Hematopoietic multipotent progenitor cell treated with erythropoietin and hydrocortisone succinate and interleukin-3 and kit ligand, for 17 days (in vitro differentiated cells): ENCODE measurements at places on chromosomes 6 and 20.

DNA sequence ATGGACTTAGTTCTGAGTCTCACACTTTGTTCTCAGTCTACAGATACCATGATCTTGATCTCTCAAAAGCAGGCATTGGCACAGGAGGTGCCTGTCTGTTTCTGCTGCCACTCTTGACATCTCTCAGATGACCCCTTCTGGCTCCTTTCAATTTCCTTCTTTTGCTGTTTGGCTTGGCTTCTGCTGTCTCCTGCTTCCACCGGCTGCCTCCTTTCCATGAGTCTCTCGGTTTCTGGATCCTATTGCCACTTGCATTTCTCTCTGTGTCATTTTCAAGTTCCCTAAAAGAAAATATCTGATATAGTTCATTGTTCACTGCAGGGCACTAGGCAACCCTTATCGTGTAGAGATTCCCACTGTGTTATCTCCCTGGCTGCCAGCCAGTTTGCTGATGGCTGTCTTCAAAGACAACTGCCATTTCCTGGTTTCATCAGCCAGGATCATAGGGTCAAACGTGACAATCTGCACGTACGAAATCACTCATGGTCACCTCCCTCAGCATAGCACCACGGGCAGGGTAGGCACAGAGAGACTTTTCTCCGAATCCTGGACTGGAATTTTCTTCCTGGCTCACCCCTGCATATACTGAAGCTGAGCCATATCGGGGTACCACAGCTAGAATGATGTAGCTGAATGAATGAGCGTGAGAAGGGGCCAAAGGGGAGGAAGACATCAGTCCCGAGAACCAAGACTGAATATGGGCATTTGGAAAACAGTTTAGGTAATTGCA is 144.6 kb upstream of the TMEM170B start:
- no peak for DNase-seq

DNA sequence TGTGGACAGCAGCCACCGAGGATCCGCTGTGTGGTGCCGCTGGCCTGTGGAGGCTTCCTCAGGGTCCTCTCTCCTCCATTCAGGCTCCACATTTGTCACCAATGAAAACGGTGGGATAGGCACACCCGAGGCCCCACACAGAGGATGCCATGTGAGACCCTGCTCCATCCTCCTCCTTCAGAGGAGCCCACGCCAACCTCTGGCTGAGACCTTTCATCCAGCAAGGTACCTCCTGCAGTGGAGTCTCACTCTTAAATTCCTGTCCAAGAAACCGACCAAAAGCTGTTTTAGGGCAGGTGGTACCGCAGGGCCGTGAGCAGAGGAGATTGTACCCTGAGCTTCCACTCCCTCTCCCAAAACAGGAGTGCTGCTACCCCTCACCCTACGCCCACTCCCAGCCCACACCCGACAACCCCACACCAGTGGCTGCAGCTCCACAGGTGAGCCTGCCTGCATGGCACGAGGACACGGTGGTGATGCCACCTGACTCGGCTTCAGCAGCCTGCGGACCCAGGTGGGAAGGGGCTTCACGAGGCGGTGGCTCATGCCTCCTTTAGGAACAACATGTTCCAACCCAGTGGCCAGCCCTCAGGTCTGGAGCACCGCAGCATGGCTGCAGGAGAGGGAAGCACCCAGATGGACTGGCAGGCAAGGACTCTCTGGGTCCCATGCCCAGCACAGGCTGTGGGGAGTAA is 237.6 kb upstream of the AFDN start:
- no peak for DNase-seq

DNA sequence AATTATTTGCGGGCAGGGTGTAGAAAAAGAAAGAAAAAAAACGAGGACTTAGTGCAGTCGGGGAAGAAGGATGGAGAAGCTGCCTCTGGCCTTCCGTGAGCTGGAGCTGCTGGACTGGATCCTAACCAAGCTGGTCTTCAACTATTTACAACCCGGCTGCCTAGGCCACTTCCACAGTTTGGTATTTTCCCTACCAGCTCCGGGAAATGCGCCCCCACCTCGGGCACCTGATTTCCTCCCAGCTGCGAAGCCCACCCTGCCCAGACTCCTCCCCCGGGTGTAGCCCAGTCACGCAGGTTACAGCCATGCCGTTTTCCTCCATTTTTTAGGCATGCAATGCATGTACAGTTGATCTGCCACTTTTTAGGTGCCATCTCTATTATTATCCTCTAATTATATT is 21.2 kb downstream of the THEMIS start:
- DNase-seq: no peak

- no peak for DNase-seq
Observed at GRCh38 chr6:106369739-106370138, 9.2 kb downstream of the CRYBG1 start.

DNA sequence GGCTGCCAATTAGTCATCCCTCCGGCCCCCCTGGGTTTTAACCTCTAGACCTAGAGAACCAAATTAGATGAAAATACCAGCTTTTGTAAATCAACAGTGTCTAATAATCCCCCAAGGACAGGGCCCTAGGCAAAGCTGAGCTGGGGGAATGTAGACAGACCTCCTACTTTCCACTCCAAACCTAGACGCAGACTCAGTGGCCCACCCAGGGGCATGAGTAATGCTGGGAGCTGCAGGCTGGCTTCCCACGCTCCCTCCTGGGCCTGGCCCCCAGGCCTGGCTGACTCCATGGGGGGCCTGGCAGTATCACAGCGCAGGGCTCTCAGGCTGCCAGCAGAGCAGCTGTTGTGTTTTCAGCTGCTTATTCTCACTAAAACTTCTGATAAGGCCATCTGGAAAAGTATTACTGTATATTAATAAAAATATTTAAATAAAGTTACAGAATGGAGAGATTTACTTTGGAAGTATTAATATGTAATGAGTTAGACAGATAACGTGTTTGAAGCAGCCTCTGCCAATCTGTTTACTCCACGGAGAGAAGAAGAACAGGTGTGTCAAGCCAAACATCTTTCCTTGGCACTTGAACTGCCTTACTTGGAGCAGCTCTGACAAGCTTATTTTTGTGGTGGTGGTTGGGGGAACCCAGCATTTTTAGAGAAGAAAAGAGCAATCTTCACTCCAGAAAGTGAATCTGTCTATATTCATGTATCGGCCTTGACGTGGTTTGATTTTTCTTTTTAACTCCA is 144.0 kb upstream of the AGPAT4 start:
- no peak for DNase-seq

DNA sequence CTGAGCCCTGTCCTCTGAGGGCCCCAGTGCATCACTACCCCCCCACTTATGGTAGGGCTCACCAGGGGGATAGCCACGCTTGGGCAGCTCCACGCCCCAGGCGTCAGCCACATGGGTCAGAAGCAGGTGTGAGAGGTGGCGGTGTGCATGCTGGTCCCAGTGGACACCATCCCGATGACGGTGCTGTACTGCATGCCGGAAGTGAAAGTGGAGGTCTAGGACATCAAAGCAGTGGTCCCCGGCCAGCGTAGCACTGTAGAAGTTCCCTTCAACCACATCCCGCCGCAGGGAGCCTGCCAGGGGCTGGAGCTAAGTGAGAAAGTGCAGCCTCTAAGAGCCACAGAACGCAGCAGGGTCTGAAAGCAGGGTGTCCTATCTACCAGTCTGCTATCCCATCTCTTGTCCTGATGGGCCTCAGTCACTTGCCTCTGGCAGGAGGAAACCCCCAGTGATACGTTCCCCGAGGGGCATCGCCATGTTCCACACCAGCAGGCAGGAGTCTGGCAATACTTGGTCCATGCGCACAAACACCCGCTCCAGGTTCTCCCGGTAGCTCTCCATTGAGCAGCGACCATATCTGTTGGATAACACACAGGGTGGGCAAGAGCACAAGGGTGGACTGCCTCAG is 2.2 kb downstream of the PCED1A start:
- no peak for DNase-seq

- DNase-seq: no peak
Observed at GRCh38 chr20:52859156-52859876, 112.8 kb upstream of the TSHZ2 start.

- DNase-seq: peak; percentile 96
Observed at GRCh38 chr6:26157251-26158075, 70.2 kb downstream of the HFE start.

GRCh38 chr6:134035823-134036296 is 16.6 kb downstream of the SLC2A12 start:
- no peak for DNase-seq

DNA sequence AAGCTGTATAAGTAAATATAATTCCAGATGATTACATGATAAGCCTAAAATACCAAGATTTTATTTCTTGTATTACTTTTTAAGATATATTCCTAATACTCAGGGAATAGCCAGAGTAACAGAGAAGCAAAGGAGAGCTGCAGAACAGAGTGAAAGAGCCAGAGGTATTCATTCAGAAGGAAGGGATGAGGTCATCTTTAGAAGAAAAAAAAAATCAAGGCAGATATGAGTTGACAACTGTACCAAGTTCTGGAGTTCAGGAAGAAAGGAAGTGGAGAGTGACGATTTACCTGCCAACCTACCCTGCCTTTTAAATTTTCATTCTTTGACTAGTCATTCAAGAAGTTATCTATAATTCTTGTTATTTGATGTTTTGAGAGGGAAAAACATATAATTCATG is 28.8 kb upstream of the NHSL1 start:
- DNase-seq: no peak
